ENCODE measurements at places on chromosomes 5 and 9. TPM values are rescaled to one million over a fixed set of nuclear protein-coding genes. Genes with fewer than 3 reads are reported as not detected.

Gene ZNF883
- 1.1 TPM for total RNA-seq

GRCh38 chr9:29212397-29213387 is 1639.4 kb upstream of the C9orf72 start:
- no peak for DNase-seq

DNA sequence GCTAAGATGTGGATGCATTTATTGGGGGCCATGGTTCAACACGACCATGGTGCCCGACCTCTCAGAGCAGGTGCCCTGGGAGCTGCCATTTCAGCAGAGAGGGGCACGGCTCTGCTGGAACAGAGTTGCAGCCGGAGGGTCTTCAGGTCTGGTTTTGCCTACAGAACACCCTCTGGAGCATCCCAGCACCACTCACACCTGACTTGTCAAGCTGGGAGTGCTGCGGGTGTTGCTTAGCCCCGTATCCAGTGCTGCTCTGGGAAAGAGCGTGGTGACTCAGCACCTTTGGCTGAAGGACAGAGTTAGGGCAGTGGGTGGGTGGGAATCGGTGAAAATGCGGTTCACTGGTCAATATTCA is 36.5 kb upstream of the IRX4 start:
- no peak for DNase-seq

DNA sequence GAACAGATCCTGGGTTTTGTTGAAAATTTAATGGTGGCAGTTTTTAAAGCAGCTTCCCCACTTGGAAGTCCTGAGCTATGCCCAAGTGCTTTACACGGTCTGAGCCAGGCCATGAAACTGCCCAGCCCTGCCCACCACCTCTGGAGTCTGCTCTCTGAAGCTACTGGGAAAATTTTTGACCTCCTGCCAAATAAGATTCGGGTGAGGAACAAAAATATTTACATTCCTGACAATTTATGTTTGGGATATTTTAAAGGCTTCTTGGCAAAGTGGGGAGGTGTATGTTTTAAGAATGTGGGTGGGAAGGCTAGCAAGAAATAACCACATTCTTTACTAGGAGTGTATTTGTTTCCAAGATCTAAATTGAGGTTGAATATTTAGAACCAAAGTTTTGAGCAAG is 50.0 kb downstream of the HACD4 start:
- DNase-seq = no peak

- DNase-seq = no peak
These were observed 21.0 kb upstream of the GRIA1 start for GRCh38 chr5:153469423-153469822.
